ENCODE measurements at places on chromosomes 1 and 21.
A peak's percentile ranks its signal among the peaks of the same experiment; 100 is the strongest.

- no peak for DNase-seq
These were observed 70.9 kb upstream of the HMCN1 start for GRCh38 chr1:185663332-185663731.

DNA sequence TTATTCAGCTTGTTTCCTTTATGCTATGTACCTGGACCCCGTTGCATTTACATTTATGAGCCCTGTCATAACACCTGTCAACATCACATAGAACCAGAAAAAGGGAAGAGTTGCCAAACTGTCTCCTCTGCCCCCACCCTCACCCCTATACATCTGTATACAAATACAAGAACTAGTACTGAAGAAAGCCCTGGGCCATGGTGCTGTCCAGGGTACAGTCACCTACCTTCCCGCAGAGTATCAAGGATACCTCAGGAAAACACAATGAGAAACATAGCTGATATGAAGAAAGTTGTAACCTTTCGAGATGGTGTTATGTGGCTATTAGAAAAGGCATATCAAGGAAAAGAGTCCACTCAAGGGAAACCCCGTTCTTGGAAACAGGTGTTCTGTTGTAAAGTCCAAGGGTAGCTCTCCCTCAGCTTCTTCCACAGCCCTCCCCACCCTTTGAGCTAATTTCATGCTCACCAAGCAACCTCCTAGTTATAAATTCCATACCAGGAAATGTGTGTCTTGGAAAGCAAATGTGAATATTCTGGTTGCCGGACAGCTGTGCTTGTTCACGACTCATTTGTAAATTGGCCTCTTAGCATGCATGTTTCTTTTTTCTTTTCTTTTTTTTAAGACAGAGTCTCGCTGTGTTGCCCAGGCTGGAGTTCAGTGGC, 16.7 kb upstream of the AVPR1B start:
- no peak for DNase-seq

- no peak for DNase-seq
These were observed 22.4 kb downstream of the SYDE2 start for GRCh38 chr1:85178396-85178795.

DNA sequence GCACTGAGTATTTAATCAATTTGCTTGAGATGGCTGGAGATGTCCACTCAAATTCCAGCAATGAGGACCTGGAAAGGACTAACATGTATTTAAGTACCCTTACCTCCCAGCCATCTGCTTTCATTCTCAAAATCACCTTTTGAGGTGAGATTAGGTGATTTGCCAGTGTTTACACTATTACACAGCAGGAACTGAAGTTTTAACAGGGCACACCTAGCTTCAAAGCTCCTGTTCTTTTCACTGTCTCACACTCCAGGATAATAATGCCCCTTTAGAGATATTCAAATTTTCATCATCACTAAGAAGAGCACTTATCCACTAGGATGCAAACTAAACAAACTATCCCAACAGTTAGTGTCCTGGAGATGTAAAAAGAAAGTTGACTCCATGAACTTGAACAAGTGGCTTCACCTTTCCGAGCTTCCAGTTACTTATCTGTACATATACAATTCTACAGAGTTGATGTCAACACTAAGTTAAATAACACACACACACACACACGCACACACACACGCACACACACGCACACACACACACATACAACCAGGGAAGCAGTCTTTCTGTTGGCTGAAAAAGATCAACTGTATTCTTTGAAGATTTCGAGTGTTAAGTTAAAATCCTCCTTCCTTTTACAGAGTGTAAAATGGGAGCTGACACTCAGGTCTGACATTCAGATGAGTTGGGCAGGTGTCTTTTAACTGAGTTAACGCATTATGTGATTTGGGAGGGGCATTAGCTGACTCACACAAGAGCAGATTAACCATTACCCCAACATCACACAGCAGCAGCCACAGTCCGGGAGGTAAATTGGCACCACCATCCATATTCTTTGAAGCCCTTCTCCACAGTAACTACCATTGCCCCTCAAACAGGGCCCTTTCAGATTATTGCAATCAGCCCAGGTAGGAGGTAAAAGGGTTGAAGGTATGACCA, 15.5 kb upstream of the JAK1 start:
- no peak for DNase-seq

GRCh38 chr1:108208724-108209446, 8.7 kb upstream of the SLC25A24 start:
- no peak for DNase-seq

DNA sequence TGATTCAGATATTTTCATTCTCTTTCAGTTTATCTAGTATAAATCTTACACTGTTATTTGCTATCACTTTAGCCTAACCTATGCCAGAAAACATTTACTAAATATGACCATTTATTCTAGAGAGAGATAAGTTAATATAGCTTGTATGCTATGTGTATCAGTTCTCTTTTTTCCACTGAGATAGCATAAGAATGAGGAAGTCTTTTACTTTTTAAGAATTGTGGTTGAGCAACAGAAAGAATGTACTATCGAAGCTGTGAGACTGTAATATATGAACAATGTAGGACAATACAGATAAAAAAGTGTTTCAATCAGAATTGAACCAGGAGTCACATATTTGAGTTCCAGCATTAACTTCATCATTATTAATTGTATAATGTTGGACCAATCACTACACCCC, 479.9 kb upstream of the PLXNA2 start:
- DNase-seq: no peak

DNA sequence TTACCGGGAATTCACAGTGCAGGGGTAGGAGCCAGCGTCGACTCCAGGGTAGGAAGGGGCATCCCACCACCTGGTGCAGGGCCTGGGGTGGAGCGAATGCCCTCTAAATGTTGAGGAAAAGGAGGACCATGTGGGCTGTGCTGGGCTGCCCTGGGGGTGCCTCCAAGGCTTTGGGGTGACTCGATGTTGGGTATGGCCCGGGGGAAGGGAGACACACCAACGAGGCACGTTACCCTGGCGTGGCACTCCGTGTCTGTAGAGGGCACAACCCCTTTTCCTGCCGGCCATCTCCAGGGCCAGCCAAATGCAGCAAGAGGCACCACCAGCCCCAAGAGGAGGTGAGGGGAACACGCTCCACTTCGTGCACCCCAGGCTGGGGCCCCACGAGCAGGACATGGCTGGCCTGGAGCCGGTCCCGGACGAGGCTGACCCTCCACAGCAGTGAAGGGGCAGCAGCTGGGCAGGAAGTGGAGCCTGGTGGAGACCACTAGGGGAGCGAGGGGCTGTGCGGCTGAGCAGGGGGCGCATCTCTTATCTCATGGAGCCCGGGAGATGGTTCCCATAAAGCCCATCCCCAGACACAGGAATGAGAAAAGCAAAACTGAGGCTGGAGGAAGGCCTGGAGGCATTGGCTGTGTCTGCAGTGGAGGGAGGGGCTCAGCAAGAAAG, 11.2 kb downstream of the ACTRT2 start:
- DNase-seq: no peak

DNA sequence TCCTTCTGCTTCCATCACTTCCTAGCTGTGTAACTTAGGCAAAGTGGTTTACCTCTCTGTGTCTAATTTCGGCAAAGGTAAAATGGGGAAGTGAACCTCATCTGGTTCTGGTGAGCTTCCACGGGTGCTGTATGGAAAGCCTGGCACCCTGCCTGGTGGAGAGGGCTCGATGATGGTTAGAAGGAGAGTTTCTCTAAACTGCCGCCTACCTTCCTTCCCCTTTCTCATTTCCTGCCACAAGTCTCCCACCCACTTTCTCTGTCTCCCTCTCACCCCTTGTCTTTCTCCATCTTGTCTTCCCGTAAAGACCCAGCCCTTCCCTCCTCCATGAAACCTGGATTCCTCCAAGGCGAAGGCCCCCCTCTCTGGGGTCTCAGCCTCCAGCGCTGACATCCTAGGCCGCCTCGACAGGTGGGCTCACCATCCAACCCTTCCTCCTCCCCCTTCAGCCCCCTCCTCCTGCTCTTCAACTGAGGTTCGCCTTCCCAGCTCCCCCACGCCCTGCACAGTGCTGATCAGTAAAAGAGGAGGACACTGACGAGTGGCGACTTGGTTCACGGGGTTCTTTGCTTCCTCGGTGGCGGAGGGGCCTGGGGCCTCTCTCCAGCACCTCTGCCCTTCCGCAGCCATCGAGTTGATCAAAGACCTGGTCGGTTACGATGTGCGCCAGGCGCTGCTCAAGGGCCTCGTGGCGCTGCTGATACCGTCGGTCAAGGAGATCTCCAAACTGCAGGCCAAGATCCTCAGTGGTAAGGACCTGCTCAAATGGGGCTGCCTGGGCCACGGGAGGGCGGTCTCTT, 7.3 kb downstream of the RNU5D-1 start:
- DNase-seq: no peak

- no peak for DNase-seq
These were observed 4.1 kb upstream of the GABRD start for GRCh38 chr1:2014741-2015735.

GRCh38 chr1:26121854-26122773, 10.5 kb downstream of the PDIK1L start:
- no peak for DNase-seq

GRCh38 chr1:71640116-71640515, 559.3 kb upstream of the ZRANB2 start:
- no peak for DNase-seq

GRCh38 chr1:97074771-97075170, 353.2 kb downstream of the PTBP2 start:
- no peak for DNase-seq

DNA sequence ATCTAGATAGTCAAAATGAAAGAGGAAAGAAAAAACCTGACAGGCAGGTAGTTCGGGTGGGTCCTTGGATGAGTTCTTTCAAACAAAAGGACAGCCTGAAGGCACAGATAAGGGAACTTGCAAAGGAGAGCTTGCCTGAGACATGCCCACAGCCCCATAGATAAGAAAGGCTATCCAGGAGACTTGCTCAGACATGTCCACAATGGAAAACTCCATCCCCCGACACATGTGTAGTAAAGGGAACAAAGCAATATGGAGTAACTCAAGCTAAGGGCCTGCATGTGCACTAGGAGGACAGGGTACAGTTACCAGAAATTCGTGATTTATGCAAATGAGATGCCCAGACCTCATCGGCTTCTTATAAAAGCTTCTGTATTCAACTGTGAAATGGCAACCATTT, 281.5 kb downstream of the NEGR1 start:
- DNase-seq: no peak

DNA sequence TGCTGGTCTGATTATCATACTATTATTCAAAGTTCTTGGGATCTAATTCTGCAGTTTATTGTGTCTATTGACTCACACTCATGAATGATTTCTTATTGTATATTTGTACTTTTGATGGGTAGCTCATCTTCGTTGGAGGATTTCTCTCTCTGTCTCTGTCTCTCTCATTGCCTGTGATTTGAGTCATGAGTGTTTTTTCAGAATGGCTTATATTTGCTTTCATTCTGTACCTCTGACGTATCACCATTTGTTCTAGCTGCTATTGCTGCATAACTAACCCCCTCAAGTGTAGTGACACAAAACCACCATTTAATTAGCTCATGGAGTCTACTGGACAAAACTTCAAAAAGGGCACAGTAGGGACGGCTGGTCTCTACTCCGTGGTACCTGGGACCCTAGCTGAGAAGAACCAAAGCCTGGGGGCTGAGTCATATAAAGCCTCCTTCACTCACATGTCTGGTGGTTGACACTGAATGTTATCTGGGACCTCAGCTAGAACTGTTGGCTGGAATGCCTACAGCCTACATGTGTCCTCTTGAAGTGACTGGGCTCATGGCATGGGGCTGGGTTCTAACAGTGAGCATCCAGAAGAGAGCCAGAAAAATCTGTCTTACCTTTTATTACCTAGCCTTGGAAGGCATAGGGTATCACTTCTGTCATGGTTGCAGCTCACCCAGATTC, 44.2 kb downstream of the TBX19 start:
- DNase-seq: no peak

DNA sequence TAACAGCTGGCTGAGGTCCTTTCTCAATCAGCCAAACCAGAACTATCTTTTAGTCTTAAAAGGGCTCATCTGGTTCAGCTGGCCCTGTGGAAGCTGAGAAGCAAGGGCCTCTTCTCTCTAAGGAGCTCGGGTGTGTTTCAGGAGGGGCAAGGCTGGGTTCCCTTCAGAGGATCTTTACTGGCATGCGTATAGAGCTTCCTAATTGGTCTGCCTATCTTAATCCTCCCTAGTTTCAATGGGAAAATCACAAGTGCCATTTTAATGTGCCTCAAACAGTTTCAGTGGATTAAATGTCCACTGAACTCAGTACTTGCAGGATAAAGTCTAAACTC, 81.5 kb upstream of the LBR start:
- no peak for DNase-seq

- DNase-seq: no peak
These were observed 37.6 kb downstream of the MTARC1 start for GRCh38 chr1:220824031-220824989.

GRCh38 chr1:85578321-85579295, 2.0 kb upstream of the CCN1 start:
- DNase-seq: peak; percentile 33

GRCh38 chr1:41599912-41600311, 115.4 kb upstream of the EDN2 start:
- no peak for DNase-seq

DNA sequence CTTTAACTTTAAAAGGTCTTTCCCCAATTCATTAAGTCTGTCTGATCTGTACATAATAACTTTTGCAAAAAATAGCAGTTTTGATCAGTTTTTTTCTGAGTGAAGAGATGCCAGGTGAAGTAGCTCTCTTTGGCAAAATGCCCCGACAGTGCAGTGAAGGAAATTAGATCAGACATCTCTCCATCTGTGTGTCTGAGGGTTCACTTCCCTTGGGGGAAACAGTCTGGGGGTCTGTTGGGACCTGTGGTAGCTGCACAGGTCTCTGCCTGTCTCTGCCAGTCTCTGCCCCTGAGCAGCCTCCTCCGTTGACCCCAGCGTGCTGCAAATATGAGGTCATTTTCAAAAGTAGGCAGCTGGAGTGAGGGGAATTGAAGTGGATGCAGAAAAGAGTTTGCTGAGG, 54.5 kb downstream of the TBCE start:
- DNase-seq: no peak

GRCh38 chr1:203380420-203381150, 29.7 kb upstream of the FMOD start:
- no peak for DNase-seq

DNA sequence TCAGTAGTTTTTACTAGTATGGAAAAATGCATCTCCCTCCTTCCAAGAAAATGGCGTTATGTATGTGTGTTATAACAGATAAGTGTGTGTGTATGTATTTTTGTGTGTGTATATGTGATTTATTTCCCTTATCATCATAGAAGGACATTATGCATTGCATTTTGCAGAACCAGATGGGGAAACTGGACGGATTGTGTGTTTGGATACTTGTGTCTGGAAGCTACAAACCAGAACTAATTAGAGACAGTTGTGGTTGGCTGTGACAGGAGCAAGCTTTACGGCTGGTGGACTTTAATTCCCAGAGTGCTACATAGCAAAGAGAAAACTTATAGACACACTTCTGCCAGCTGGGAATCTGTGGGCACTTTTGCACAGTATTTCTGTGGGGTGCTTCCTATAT, 162.5 kb downstream of the RWDD3 start:
- DNase-seq: no peak
